ENCODE measurements at places on chromosomes 3 and 15.

- DNase-seq, result no peak
Measured at GRCh38 chr15:62400778-62401177, 235.7 kb upstream of the C2CD4B start.

- DNase-seq, result no peak
Measured at GRCh38 chr3:4665197-4665596, 172.0 kb downstream of the ITPR1 start.

DNA sequence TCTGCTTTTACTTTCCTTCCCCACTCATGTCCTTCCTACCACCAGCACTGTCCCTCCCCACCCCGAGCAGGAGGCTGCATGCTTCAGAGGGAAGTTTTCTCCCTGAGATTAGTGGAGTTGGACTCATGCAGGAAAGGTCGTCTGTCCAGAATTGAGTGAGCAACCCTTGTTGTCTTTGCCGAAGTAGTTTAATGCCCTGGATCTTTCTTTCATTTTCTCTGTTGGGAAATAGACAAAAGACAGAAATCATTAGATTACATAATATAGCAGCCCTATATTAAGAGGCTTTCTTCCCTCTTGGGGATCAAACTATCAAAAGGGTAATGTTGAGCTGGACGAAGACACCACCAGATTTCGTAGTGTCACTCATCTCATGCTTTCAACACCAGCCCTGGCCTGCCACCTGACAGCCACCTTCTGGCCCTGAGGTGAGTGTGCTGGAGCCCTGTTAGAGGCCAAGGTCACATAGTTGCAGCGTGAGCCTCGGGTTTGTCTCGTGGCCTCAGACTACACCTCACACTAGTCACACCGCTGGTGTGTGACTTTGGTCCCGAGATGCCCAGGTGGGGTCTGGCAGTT, 231.0 kb downstream of the ITPR1 start:
- DNase-seq, result no peak

DNA sequence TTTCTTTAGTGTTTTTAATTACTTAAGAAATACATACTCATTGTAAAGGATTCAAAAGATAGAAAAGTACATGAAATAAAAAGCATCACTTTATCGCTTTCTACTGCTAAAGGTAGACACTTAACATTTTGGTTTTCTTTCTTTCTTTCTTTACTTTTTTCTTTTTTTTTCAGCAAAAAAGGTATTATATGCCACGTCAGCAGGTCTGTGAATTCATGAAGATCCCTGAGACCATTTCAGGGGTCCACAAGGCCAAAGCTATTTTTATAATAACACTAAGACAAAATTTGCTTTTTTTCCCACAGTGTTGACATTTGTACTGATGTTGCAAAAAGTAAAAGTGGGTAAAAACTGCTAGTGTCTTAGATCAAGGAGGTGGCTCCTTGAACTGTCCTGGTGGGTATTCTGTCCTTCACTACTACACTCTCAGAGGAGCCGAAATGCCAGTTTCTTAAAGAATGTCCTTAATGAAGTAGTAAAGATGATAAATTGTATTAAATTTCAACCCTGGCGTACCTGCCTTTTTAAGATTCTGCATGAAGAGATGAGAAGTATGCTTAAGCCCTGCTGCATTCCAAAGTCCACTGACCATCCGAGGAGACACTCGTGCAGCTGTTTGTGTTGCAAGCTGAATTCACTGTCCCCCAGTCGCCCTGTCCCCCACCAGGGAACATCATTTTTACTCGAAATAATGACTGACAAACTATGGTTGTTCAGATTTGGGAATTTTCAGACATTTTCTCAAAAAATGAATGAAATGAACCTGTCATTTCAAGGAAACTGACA, 106.7 kb upstream of the PIAS1 start:
- no peak for DNase-seq

- DNase-seq, result no peak
Measured at GRCh38 chr3:190088890-190089289, 31.8 kb downstream of the P3H2 start.

- DNase-seq, result no peak
Measured at GRCh38 chr3:24142127-24142526, 197.0 kb downstream of the NR1D2 start.

DNA sequence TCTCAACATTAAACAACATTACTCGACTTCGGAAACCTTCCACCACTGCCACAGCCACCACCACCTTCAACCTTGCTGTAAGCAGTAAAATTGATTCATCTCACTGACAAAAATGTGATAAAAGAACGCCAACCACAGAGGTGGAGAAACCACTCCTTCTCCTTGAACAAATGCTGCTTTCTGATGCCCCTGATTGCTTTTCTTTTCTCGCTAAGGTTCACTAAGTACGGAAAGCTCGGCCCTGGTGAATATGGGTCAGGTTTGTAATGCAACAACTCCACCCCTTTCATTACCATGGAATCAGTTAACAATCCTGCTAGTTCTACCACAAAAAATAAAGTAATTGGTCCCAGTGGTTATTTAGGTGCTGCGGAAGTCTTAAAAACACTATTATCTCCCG, 44.9 kb downstream of the MEIS2 start:
- DNase-seq, result no peak

DNA sequence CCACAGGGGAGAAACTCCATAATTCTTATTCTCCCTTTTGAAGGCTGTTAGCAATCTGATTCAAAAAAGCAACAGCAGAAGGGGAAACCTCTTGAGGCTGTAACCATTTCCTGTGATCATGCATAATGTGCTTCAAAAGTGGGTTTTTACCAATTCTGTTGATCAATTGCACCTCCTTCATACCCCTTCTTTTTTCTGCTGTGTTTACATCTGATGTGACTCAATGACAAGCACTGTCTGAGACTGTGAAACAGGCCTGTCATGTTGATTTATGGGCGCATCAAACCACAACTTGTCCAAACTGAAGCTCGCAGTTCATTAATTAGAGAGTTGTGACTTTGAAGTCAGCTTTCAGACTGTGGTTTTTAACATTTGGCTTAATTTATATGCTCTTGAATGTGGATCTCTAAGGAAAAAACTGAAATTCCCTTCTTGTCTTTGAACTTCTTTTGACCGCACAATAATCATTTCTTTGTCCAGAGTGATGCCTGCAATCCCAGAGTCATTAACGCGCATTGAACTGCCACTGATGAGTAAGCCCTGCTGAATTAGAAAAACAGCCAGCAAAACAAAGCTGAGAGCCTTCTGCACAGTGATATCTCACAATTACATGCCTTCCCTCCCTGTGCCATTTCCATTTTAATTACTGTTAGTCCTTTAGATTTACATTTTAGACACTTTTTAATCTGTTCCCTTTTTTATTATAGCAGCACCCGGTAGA, 532.8 kb downstream of the FOXP1 start:
- no peak for DNase-seq

DNA sequence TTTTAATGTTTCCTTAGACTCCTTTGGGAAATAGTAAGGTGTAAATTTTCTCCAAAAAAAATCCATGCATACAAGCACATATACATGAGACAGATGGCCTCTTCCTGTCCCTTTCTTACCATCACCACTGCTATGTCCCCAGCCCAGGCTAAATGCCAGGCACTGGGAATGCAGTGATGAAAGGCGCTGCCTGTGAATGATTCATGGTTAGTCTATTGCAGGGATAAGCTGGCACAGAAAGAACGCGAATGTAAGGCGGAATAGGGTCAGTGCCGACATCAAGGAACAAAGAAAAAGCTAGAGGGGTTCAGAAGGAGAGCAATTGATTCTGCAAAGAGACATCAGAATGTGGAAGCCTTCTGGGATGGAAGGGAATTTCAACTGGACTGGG, 36.2 kb upstream of the CFAP161 start:
- DNase-seq, result no peak

DNA sequence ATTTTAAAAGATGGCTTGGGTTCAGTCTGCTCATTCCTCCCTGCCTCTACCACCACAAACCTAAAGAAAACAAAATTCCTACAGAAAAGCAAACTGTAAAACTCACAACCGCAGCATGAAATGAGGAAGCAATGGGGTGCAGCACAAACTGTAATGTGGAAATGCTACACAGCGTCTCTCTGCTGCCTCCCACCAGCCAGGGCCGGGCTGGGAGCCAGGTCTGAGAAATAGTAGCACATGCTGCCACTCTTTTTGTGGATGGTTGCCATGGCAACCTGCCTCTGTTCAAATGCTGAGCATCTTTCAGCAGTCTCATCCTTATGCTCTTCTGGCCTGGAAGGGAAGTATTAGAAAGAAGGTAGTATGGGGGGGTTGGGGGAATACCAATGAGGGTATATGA, 55.4 kb downstream of the EOMES start:
- DNase-seq, result no peak

GRCh38 chr3:112111785-112112402, 21.2 kb downstream of the GCSAM start:
- DNase-seq, result peak; percentile 36

- DNase-seq, result no peak
Measured at GRCh38 chr3:133987948-133988484, 41.7 kb downstream of the SLCO2A1 start.

DNA sequence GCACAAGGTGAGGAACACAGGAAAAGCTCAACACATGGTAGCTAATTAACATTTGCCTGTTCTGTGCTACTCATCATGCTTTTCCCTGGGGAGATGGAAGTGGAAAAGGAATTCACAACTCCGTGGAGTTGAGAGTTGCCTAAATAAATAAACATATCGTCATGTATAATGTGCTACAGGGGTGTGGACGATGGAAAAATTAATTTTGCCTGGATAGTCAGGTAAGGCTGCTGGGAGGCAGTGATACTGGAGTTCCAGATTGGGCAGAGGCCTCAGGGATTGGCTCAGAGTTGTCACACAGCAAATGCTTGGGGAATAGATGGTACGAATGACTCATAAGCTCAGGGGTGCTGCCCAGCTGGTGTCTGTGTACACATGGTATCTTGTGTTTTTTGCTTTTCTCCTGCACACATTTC, 3.1 kb upstream of the ABHD6 start:
- no peak for DNase-seq

GRCh38 chr3:18122264-18122663, 302.9 kb downstream of the SATB1 start:
- DNase-seq, result no peak

Data from stimulated activated CD8-positive, alpha-beta memory T cell treated with anti-CD3 and anti-CD28 coated beads, Interleukin-4, amount 100 ng/mL, for 1 hour (primary cell).